ENCODE measurements at places on chromosomes 6 and 20.

DNA sequence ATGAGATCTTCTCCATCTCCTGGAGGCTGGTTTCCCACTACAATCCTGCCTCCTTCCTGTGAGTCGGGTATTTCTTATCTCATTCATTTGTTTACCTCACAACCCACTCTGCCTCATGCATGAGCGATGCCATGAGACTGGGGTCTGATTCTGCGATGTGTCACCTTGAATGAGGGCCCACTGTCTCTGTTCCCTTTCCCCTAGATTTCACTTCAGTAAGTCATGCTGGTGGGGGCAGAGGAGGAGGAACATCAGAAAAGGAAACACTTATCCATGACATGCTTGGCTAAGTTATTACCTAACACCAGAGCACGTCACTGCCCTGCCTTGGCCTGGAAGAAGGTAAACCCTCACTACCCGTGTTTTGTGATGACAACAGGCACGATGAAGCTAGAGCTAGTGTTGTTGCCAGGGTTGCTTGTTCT is 337.4 kb upstream of the PRDM1 start:
- no peak for DNase-seq

DNA sequence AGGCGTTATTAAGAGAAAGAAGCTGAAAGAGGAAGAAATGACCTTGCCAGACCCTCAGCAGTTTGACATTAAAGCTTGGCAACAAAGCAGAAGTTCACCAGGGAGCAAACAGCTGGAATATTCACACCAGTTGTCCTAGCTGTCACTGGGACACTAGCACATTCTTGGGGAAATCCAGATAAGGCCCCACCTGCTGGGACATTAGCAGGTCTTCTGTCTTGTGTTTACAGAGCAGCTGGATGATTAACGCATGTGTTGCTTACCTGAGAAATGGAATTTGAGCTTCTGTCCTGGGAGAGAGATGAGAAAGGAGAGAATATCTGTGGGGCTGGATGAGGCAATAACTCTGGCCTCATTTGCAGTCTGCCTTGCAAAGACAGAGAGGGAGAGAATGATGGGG is 137.6 kb upstream of the RIN2 start:
- no peak for DNase-seq

DNA sequence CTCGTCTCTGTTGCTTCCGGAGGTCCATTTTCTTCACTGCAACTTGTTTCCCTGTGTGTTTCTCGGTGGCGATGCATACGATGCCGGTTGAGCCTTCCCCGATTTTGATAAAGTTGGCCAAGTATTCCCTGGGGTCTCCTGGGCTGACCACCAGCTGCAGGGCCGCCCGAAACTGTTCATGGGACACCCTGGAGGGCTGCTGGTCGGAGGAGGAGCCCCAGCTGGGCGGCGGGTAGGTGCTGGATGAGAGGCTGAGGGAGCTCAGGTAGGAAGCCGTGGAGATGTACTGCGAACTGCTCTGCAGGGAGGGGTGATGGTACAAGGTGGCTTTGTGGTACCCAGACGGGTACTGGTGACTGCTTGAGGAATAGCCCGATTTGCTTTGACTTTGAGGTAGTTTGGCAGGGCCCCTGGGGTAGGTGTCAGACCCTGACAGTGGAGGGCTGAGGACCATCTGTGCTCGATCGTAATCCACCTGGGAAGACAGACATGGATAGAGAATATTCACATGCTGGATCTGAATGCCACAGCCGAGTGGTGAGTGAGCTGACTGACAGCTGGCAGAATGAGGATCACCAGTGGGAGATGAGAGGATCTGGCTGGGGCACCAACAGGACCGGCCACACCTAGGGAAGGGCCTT is 51.6 kb downstream of the LAMP5 start:
- DNase-seq: no peak

DNA sequence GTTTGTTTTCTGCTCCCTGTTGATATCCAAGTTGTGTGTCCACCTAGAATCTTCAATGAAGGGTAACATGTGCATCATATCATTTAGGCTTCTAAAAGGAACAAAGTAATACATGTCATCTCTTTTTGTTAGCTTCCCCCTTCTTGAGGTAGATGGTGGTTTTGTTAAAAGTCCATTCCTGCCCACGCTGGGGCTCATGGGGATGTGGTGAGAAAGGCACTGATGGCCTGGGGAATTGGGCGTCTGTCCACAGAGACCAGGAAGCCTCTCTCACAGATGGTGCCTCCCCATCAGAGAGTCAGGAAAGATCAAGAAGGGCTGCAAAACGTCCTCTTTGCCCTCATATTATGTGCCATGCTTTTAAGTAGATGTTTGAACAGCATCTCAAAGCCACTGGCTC is 32.5 kb downstream of the GNAS start:
- no peak for DNase-seq

DNA sequence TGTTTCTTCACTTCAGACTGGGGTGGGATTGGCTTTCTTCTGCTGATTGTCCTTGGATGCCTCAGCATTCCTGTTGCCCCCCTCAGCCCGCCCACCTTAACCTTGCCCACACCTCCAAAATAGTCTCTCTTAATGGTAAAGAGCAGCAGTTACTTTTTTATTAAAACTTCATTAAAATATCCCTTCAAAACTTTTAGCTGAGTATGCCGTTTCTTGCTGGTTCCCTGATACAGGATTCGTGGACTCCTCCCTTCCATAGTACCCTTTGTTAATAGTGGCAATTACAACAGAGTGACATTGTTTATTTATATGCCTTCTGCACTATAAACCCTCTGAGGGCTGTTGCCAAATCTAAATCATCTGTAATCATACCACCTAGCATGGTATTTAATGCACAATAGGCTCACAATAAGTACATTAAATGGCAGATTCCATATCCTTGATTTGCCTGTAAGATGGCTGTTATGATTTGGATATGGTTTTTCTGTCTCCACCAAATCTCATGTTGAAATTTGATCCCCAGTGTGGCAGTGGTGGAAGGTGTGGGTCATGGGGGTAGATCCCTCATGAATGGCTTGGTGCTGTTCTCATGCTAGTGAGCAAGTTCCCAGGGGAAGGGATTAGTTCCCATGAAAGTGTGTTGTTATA is 3.5 kb upstream of the MOCS1 start:
- no peak for DNase-seq

GRCh38 chr6:13283331-13283730 is 45.0 kb downstream of the TBC1D7 start:
- no peak for DNase-seq

DNA sequence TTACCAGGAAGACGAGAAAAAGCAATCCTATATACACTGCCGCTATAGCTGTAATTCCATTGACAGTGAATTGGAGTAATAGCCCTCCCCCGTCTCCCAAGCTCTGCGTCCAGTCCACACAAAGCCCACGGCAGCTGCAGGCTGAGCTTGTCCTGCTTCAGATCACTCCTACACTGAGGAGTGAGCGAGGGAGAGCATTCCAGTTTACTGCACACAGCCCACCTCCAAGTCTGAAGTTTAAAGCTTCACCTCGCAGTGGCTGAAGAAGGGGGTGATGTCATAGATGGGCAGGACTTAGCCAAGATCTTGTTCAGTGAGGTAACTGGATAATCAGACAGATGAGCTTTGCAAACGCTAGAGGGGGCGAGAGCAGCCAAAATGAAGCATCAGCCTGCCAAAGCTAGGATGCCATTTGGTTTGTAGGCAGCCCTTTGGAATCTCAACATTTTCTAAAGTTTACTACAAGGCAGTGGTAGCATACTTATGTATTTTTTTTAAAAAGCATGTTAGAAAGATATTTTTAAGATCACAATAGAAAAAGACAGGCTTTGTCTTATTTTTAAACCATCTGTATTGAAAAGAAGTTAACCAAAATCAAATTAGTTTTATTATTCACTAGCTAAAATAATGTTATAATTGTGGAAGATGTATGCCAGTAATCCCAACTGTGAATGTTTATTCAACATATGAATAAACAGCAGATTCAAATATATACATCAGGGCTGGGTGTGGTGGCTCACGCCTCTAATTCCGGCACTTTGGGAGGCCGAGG is at the start of gene FLRT3:
FLRT3 (minus strand) TSS at position 213 of the 772 bp plus-strand sequence. CDS start 10,106 bp downstream, outside the sequence.
- DNase-seq: no peak

Data from activated effector memory CD4-positive, alpha-beta T cell treated with Interleukin-2 at 50 U/mL for 16 hours (primary cell).